ENCODE measurements at places on chromosomes 7 and 10.

- DNase-seq: no peak
Observed at GRCh38 chr10:99695761-99696160, 36.2 kb downstream of the COX15 start.

- no peak for DNase-seq
Observed at GRCh38 chr7:103009466-103010185, 65.0 kb downstream of the FBXL13 start.

DNA sequence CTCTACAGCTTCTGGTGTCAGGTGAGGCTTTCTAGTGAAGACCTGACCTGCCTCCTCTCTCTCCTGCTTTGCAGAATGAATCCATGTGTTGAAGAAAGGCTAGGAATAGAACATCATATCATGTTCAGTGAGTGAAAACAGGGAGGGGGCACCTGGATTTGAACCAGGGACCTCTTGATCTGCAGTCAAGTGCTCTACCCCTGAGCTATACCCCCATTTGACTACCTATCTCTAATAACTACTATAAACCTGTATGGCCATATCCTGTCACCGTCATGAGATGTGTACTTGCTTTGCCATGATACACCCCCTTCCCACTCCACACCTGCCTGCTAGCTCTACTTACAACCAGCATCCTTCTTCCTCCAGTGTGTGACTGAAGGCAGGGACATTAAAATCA lies 91.3 kb upstream of the ZNF746 start:
- no peak for DNase-seq

DNA sequence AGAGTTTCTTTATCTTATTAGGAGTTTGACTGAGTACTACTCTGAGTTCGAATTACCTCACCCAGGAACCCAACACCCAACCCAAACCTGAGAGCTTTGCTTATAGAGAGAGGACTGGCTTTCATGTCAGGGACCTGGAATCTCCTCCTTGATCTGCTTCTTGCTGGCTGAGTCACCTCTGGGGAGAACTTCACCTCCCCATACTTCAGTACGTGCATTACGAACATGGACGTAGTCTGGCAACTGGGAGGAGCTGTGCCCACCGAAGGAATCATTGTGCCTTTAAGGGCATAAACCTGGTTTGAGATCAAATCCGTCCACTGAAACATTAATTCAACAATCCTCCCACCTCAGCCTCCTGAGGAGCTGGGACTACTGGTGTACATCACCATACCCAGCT lies 12.2 kb upstream of the PSAP start:
- DNase-seq: no peak

- DNase-seq: no peak
Observed at GRCh38 chr10:103676851-103677417, 178.4 kb downstream of the SH3PXD2A start.

GRCh38 chr10:72340510-72341261 lies 14.0 kb downstream of the DNAJB12 start:
- no peak for DNase-seq

- no peak for DNase-seq
Observed at GRCh38 chr7:78023191-78023590, 224.6 kb downstream of the PHTF2 start.

DNA sequence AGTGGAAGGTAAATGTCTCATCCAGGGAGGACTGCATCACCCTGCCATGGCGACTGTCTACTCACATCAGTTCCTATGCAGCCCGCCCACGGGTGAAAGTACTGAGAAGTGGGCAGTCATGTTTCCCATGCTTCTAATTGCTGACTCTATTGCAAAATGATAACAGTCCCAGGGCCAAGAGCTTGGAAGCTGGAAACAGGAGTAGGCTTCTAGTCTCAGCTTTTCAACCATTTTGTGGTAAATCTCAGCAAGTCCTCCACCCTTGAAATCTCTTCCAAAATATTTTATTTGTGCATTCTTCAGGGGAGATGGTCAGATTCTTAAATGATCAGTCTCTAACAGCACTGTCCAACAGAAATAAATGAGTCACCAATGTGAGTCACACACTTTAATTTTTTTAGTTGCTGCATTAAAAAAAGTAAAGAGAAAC lies 48.1 kb upstream of the TARP start:
- DNase-seq: no peak

GRCh38 chr7:47550788-47551470 lies 31.0 kb downstream of the TNS3 start:
- no peak for DNase-seq

DNA sequence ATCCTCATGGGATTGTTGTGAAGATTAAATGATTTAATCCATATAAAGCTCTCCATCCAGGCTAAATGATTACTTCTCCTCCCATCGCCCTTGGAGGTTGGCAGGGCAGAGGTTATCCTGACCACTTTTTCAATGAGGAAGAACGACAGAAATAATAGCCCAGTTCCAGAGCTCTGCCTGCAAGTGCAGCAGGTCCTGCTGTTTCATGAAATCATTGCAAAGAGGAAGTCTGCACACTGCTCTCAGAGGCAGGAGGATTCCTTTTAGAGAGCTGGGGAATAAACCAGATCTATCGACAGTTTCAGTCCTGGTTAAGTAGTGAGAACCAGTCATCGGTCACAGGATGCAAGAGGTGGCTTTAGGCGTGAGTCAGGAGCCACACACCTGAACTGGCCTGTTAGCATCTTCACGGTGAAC lies 25.0 kb upstream of the CDH23 start:
- no peak for DNase-seq

- DNase-seq: no peak
Observed at GRCh38 chr7:99447943-99448342, 9.2 kb downstream of the CPSF4 start.

DNA sequence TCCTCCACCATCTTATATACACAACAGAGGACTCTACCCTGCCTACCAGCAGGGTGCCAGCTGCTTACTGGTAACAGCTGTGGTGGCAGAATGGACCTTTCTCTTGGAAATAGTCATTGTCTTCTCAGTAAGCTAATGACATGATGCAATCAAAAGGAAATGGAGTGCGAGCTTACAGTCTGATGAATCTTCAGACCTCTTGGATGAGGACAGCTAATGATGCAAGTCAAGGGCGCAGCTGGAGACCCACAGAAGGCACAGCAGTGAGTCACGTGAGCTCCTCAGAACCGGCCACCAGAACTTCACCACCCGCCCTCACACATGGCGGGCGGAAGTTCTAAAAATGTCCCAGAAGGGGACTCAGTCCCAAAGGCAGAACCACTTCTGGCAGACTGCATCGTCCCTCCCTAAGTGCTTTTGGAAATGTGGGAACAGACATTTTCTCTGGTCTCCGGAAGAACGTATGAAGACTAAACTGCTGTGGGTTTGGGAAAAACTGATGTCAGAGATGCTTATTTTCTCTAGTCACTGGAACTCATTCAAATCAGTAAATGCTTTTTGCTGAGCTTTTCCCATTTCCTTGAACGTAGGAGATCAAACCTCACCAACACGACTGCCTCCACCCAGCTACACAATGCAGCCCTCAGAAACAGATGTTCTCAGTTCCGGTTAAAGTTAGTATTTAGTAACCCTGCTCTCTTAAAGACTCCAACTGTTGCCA lies 96.4 kb downstream of the FAS start:
- no peak for DNase-seq

GRCh38 chr7:127905491-127906330 lies 125.5 kb downstream of the LRRC4 start:
- no peak for DNase-seq

GRCh38 chr7:2090526-2091520 lies 141.9 kb downstream of the MAD1L1 start:
- no peak for DNase-seq

- no peak for DNase-seq
Observed at GRCh38 chr10:11866199-11866925, 43.2 kb downstream of the PROSER2 start.

GRCh38 chr7:82945480-82945879 lies 217.2 kb downstream of the PCLO start:
- DNase-seq: no peak

- no peak for DNase-seq
Observed at GRCh38 chr10:62000726-62001125, 99.2 kb downstream of the ARID5B start.

DNA sequence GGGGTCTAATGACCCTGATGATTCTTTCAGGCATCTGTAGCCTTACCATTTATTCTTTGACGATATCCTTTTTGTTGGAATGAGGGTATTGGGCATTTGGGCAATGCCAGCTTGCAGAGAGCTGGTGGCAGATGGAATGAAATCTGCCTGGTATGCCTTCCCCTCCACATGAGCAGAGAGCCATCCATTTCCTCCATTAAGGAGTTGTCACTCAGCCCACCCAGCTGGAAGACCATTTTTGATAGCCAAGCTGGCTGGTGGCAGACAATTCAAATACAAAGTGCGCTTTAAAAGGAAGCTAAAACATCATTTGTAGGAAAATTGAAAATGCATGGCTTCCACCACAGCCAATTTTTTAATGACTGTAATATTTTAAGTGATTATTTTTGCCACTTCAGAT lies 240.1 kb upstream of the SLC26A5 start:
- DNase-seq: no peak

Measured in NCI-H526 treated with DMSO at 0.1 percent for 48 hours (cell line).